AG08395 (cell line): ENCODE measurements at places on chromosomes 5 and 9.

DNA sequence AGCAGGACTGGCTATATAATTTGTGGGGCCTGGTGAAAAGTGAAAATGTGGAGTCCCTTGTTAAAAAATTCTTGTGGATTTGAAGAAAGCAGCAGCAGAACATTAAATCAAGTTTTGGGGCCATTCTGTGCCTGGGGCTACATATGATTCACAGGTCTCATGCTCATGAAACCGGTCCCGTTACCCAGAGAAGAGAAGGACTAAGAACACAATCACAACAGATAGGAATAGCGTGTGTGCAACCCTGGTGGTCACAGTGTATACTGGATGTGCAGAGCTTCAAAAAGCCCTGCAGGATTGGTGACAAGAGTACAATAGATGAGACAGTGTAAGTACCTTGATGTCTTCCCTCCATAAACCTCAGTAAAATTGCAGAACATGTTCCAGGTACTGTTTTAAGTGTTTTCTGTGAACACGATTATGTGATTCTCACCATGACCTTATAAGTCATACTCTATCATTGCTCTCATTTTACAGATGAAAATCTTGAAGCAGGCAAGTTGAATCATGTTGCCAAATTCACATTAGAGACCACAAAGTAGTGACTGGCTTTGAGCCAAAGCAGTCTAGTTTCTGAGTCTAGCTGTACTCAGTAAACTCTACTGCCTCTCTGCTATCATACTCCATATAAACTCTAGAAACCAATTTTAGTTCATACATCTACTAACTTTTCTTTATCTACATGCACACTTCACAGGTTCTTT is 636.5 kb downstream of the TAF11L14 start:
- DNase-seq: no peak

GRCh38 chr5:136012041-136012804 is 16.6 kb upstream of the TGFBI start:
- no peak for DNase-seq

DNA sequence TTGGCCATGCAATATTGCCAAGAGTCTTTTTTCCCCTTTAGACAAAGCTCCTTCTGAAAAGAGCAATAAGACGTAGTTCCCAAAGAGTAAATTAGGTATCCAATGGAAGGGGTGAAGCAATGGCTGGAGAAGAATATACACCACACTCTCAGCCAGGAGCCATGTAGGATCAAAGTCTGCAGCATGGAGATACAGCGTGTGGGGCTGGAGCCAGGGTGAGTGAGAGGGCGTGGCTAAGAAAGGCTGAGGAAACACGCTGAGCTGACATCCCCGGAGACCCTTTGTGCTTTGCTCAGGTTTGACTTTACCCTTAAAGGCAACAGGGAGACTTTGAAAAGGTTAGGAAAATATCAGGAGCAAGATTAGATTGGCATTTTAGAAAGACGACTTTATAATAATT is 87.1 kb upstream of the ELL2 start:
- DNase-seq: no peak

DNA sequence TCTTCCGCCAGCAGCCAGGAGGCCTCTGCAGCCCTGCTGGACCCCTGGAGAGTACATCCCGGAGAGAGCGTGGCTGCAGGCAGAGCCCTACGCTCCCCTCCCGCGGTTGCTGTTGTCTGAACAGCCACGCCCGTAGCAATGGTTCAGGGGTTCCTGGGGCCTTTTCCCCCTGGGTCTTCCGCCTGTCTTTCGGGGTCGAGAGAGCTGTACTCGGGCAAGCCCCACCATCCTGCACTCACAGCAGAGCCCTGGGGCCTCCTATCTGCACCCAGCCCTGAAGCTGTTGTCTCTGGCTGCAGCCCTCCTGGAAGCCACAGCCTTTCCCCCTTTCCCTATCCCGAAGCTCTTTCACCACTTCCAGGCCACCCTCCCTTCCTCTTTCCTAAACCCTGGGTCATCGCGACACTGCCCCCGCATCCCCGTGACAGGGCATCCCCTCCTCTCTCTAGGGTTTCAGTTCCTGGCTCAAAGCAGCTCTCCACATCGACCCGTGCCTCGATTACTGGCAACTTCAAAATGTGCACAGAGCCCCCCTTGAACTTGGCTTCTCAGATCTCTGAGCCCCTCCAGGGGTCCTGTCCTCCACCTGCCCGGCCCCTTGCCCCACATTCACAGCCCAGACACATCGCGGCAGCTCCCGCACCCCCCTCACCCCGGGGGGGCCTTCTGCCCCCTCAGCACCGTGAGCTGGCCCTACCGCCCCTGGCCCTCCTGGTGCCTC is 43.9 kb upstream of the CEP72 start:
- no peak for DNase-seq

DNA sequence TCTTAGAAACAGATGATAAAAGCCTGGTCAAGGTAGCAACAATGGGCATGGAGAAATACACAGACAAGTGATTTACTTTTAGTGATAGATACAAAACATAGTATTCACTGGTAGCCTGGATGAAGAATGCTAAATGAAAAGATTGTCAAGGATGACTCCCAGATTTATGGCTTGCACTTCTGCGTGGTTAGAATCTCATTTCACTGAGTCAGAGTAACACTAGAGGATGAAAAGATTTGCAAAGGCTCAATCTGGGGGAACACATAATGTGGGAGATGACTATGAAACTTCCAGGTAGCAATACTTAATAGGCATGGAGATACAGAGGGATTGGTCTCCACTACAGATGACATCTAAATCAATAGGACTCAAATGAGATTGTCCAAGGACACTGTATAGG is 38.4 kb downstream of the AGTPBP1 start:
- no peak for DNase-seq

GRCh38 chr5:116358911-116359418 is 215.7 kb downstream of the SEMA6A start:
- no peak for DNase-seq

DNA sequence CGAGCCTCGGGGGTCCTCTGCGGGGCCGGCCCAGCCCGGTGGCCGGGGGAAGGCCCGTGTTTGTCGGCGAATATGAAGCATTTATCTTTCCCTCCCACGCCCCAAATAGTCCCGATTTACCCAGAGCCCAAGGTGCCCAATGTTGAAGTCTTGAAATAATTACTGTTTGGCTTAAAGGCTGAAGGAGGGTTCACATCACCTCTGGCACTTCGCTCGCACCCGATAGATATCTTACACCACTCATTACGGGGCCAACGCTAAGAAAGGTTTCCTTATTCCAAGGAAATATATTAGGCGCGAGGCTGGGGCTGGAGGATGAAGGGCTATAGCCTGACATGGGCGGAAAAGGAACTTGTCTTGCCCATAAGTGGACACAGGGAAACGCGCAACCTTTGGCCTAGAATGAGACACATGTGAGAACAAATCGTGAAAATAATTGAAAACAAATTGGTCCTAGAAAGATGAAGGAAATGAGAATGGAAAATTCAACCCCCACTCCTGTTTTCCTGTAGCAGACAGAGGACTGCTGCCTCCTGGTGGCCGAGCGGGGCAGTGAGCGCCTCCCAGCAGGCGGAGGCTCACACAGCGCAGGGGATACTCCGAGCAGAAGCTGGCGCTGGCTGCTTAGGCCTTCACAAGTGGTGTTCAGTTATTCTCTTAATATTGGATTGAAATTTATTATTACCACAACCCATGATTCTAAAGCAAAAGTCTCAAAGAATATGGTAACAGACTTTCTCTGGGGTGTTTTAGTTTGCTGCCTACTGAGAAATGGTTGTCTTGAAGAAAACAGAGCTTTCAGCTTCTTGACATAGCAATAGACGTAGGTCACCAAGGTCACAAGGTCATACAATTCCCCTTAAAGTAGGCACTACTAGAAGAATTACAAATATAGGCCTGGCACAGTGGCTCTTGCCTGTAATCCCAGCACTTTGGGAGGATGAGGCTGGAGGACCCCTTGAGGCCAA is 7.9 kb downstream of the CCL21 start:
- DNase-seq: peak; percentile 93

DNA sequence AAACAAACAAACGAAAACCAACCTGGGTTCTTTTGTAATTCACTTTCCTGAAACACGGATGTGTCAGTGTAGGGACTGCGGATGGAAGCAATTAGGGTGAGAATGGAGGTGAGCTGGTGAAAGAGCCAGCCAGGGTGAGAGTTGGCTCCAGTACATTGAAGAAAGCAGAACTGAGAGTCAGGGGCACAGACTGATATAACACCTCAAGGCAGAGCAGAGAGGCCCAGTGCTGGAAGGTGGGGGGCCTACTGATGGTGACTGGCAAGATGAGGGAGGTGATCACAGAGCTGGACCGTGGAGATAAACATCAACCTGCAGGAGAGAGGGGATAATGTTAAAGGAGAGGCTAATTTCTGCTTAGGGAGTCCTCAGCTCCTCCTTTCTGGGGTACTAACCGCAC is 221.1 kb downstream of the MAN2A1 start:
- DNase-seq: no peak

- no peak for DNase-seq
Measured at GRCh38 chr9:131735238-131736128, 4.4 kb downstream of the RAPGEF1 start.

DNA sequence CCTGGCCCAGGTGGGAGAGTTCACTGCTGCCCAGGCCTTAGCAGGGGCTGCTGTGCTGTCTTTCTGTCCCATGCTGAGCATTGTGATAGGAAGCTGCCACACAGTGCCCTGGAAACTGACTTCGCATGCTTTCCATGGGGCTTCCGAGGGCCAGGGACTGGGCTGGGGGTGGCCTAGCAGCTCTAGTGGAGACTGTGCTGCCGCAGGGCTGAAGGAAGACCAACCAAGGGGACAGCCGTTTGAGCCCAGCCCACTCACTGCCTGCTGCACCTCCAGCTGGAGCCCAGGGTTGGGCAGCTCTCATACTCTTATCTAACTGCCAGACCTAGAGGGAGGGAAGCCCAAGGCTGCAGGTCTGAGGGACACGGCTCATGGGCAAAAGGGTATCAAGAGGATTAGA is 79.2 kb downstream of the RGS3 start:
- no peak for DNase-seq

- no peak for DNase-seq
Measured at GRCh38 chr5:1985781-1986180, 103.1 kb upstream of the IRX4 start.

DNA sequence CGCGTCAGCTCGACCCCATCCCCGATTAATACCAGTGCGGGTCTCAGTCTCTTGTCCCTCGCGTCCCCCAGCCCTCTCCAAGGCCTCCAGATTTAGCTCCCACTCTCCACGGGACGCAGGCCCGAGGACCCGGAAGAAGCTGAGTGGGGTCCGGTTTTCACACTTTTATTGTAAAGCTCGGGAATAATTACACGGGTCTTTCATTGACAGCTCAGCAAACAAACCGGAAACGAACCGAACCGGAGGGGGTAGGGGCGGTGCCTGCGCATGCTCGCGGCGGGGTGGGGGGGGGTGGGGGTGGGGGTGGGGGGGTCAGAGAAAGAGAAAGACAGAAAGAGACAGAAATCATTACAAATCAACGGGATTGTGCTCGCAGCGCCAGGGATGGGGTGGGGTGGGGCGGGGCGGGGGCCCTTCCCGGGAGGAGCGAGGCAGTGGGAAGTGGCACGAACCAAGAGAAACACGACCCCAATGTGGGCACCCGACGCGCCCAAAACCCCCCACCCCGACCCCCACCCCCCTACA is 27.9 kb downstream of the PCDH1 start:
- DNase-seq: peak; percentile 96

GRCh38 chr9:16532681-16533450 is 337.6 kb downstream of the BNC2 start:
- DNase-seq: peak; percentile 37

- DNase-seq: no peak
Measured at GRCh38 chr9:93182572-93182971, 1.4 kb upstream of the WNK2 start.

GRCh38 chr5:107937204-107937603 is 266.5 kb upstream of the EFNA5 start:
- DNase-seq: no peak

DNA sequence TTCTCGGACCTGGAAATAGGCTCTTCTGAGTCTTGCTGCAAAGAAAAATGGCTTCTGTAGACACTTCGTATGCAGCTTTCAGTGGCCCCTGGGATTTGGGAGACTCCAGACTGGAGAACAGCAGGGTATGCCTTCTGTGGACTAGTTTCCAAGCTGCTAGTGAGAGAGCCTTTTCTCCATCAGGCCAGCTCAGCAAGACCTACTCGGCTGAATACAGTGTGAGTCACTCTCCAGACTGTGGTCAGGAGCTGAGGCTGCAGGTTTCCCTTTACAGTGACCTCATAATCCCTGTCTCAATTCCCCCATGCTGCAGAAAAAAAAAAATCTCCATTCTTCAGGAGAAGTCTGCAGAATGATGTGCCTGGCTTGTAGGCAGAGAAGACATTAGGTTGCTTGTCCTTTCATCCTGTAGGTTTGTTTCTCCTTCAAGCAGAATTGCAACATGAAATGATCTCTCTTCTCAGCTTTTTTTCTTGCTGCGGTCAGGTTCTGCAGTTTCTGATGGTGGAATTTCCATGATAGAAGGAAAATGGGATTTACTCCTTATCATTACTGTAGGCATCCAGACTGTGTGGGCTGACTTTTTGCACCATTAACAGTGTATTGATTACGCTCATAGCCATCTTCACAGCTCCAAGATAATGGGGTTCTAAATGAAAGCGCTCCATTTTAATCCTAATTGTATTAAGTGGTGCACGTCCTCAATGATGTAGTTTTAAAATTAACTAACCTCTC is 78.3 kb upstream of the TNFSF8 start:
- peak; percentile 87 for DNase-seq

DNA sequence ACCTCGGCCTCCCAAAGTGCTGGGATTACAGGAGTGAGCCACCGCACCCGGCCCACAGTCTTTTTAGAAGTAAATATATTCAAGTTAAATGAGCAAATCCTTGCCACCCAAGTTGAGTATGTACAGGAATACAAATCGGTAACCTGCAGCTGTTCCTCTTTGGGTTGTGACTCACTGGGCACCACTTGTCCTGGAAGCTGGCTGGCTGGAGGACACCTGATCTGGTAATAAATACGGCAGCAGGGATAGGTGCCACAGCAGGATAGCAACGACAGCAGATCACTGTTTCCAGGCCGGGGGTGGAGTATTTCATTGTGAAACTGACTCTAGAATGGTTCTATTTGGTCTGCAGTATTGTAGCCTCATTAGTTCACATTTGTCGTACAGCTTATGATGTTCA is 35.7 kb upstream of the SLC36A2 start:
- no peak for DNase-seq

- no peak for DNase-seq
Measured at GRCh38 chr9:119157196-119157595, 212.0 kb downstream of the BRINP1 start.

DNA sequence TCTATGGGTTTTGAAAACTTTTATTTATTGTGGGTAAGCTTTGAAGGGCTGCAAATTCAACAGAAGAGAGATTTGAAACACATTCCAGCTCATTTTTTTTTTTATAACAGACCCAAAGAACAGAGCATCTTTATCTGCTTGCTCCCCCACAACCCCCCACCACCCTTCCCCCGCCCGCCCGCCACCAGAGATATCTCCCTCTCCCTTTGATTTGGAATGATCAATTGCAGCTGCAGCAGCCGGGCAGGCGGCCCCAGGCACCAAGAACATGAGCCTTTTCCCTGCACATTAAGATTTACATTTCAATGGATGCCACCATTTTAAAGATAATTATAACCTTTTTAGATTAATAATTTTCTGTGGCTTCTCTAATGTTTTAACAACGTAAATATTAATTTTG is 510.9 kb downstream of the ZNF608 start:
- no peak for DNase-seq

GRCh38 chr9:126430124-126430523 is 103.5 kb downstream of the MVB12B start:
- no peak for DNase-seq
